ENCODE measurements at places on chromosomes 5 and 9. TPM values are rescaled to one million over a fixed set of nuclear protein-coding genes. Genes with fewer than 3 reads are reported as not detected.

DNA sequence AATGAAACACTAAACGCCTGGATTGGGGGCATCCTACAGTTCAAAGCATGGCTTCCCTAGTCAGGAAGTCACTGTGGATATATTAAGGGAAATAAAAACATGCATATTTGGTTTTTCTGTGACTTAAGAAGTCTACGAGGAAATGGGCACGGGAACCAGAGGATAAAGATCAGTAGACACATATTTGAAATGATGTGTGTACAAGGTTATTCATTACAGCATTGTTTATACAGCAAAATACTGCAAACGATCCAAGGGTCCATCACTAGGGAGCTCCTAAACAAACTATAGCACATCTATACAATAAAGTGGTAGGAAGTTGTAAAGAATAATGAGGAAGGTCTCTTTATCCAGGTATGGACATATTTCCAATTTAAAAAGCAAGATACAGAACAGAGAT, 71.8 kb downstream of the EFNA5 start:
- DNase-seq = no peak

Gene SPINK1
- total RNA-seq = 2.8 TPM

DNA sequence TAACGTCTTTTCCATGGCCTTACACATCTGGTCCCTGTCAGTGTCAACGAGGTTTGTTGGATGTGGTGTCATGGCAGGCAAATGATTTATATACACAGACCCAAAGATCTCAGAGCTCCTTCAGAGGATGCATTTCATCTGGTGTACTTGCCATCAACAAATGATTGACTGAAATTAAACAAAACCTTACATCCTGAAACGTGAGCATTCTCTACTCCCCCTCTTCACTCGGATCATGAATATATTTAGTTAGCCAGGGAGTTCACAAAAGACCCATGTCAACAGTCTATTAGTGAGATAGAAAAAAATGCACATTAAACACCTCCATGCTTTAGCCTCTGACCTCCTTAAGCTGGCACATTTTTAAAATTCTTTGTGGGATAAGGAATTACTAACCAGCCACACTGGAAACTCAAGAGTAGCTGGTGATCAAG, 215.6 kb downstream of the EFNA5 start:
- no peak for DNase-seq

DNA sequence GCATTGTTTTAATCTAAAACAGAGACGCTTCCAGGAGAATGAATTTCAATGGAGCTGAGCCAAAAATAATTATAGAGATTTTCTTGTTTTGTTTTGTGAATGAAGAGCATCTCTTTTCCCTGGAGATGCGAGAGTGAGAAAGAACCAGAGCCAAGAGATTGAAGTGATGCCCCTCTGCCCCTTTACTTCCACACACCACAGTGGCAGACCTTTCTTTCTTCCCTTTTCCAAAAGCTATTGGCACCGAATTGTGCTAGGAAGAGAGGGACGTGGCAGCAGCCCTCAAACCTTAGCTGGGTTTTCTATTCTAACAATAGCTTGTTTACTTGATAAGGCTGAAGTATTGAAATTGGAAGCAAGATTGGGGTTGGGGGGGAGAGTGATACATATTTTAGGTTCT, 133.0 kb upstream of the TMEM161B start:
- DNase-seq = no peak

GRCh38 chr5:19531374-19531952, 456.5 kb downstream of the CDH18 start:
- no peak for DNase-seq

Gene POU5F2
- total RNA-seq = 0.40 TPM
